ENCODE measurements at places on chromosomes 6 and 20.

- no peak for DNase-seq
Observed at GRCh38 chr6:11668455-11668854, 110.1 kb downstream of the ADTRP start.

DNA sequence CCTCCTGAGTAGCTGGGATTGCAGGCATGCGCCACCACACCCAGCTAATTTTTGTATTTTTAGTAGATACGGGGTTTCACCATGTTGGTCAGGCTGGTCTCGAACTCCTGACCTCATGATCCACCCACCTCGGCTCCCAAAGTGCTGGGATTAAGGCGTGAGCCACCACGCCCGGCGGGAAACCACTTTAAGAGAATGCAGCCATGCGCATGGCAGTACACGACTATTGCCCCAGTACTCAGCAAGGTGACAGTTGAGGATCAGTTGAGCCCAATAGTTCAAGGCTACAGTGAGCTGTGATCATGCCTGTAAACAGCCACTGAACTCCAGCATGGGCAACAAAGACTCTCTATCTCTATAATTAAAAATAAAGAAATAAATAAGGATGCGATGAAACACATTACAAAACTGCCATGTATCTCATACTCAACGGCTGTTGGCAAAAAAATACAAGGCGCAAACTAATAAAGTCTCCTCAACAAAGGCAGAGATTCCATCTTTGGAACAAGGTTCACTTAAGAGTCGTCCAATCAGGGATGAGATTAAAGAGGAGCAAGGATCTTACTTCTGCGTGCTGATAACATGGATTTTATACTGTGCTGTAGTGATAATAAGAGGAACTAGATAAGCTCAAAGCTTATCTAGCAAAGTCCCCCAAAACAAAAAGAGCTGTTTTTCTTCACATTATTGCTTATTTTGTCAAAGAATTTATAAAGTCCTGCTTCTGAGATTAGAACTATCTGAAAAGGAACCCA is 51.1 kb downstream of the STAU1 start:
- no peak for DNase-seq

GRCh38 chr6:158860279-158860865 is 41.2 kb upstream of the EZR start:
- DNase-seq, result no peak

GRCh38 chr6:19349429-19349828 is 487.7 kb upstream of the ID4 start:
- no peak for DNase-seq

- DNase-seq, result no peak
Observed at GRCh38 chr20:3933218-3933617, 44.0 kb downstream of the PANK2 start.

DNA sequence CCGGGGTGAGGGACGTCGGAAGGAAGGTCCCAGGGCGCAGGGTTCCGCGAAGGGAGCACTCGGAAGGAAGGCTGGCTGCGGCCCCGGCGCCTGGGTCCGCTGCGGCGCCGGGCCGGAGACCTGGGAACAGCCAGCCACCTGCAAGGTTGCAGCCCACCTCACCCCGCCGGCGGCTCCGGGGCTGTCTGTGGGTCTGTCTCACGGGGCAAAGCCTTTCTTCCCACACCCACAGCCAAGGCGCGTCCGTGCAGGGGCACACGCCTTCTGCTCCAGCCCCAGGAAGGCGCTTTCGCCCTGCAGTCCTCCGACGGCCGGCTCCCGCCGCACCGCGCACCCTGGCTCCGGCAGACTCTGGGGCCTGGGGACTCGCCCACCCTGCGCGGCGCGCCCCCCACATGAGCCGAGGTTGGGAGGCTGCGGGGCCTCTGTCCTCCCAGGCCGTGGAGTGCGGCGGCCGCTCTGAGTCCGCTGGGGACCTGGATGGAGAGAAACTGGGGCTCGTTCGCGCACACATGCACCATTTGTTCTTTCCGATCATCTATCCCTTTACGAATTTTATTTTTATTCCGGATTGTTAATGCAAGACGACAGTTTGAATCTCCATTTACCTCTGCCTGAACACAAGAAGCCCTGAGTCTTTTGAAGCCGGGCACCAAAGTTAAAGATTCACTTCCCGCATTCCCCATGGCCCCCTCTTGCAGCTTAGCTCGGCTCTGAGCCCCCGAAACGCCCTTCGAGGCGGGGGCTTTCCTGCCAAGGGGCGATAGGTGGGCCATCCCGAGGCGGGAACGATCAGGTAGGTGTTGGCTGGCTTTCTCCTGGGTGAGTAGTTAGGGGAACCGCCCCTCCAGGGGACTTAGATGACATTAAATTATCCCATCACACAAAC is 4.5 kb upstream of the FOXC1 start:
- DNase-seq, result no peak

GRCh38 chr6:3664625-3665041 is 86.9 kb downstream of the PXDC1 start:
- DNase-seq, result no peak

- no peak for DNase-seq
Observed at GRCh38 chr20:59404749-59405148, 104.3 kb downstream of the EDN3 start.

GRCh38 chr6:56004426-56004825 is 129.0 kb upstream of the BMP5 start:
- DNase-seq, result no peak

DNA sequence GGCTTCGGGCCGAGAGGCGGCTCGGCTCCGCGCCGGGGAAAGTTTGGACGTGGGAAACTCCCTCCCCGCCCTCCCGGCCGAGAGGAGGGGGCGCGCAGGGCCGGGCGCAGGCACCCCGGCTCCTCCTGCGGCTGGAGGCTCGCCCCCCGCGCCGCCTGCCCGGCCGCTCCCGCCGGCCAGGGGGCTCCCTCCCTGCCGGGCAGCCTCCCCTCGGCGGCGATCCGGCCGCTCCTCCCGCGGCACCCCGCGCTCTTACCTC is 370 bp downstream of the CDH22 start:
- no peak for DNase-seq

DNA sequence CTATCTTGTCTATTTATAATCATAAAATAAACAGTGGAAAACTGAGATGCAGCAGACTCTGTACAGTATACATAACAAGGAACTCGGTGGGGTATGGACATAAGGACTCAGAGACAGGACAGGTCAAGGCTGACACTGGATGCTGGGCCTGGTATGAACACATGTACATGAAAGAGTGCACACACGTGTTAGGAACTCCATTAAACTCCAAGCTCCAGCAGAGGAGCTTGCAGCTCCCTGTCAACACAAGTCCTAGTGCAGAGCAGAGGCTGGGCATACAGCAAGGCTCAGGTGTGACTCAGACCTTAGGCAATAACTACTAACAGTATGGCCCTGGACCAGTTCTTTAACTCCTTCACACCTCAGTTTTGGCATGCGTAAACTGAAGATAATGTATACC is 17.1 kb downstream of the NAPB start:
- no peak for DNase-seq

GRCh38 chr6:55578537-55579363 is at the start of gene HMGCLL1:
Gene HMGCLL1 (minus strand): TSS chr6:55579192. CDS start chr6:55579055, 137 bp downstream.
- DNase-seq, result no peak

GRCh38 chr6:169921217-169921616 is 169.8 kb downstream of the ERMARD start:
- no peak for DNase-seq

- no peak for DNase-seq
Observed at GRCh38 chr6:105443941-105444340, 41.1 kb upstream of the PREP start.

DNA sequence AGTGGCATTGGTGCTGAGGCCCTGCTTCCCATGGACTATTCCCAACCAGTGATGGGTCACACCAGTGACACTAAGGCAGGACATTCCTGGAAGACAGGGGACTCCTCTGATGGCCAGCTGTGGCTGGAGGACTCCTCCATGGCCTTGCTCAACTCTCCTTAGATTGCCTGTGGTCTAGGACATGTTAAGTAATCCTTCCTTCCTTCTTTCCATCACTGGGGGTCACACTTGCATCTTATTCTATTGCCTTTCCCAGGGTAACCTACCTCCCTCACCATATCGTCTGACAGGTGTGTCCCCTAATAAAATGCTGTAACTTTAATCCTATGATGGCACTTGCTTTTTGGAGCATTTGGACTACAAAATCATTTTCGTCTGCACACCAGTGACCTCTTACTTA is 24.5 kb upstream of the HLA-A start:
- DNase-seq, result no peak

- no peak for DNase-seq
Observed at GRCh38 chr6:79269877-79270276, 35.4 kb upstream of the HMGN3 start.

GRCh38 chr6:166903500-166903899 is 52.9 kb downstream of the RNASET2 start:
- no peak for DNase-seq

DNA sequence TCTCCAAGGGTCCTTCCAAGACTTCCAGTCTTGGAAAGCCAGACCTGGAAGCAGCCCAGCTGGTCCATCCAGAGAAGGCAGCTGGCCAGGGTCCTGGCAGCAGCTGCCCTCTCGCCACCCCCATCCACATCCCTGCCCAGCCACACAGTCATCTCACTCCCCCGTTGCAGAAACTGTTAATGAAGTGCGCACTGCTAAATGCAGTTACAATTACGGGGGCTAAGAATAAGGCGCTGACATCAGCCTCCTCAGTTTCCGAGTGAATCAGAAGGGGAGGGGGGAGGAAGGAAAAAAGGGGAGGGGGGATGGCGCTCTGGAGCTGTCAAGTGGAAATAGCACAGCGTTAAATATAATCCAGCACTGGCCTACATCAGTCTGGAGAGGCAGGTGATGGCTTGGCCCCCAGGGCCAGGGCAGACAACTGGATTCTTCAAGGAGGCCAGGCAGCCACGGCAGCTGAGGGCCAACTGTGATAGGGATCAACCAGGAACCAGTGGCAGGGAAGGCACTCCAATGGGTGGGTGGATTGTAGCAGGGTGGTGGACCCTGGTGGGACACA is 6.9 kb downstream of the RIMS4 start:
- no peak for DNase-seq

- no peak for DNase-seq
Observed at GRCh38 chr6:120584111-120584760, 750.0 kb downstream of the TBC1D32 start.

Data from NCI-H1048 (cell line).